ENCODE measurements at places on chromosomes 5 and 9.
A peak's percentile ranks its signal among the peaks of the same experiment; 100 is the strongest.

- H3K27me3 ChIP-seq: no peaks in the 10 kb centered on the region
- DNase-seq: no peak
- no peaks in the 10 kb centered on the region for H3K36me3 ChIP-seq
- peaks cover 14% of the 10 kb centered on the region for H3K4me1 ChIP-seq
Observed at GRCh38 chr5:35194635-35195471, 35.4 kb downstream of the PRLR start.

DNA sequence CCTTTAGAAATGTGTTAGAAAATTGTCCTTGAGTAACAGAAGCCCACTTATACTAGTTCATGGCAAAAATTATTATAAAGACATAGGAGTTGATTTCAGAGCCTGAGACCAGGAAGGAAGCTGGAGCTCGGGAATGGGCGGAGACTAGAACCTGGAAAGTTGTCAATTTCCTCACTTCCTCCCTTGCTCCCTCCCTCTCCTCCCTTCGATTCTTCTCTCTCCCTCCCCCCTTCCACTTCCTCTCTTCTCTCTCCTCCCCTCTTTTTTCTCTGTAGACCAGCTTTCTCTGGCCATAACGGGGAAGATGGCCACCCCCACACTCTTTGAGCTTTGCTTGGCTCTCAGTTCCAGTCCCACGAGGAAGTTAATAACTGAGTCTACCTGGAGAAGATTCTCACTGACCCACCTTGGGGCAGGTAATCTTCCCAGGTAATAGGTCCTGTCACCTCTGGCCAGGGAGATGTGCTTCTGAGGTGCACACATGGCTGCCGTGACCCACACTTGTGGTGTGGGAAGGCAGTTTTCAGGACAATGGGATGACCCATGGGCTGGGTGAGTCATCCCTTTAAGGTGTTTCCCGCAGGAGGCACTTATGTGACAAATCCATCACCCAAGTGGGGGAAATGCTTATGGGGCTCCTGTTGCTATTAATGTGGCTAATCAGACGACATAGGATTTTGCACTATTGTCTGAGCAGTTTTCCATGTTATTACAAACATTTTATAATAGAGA lies 78.7 kb downstream of the HSPA4 start:
- no peak overlapping the region for H3K4me3 ChIP-seq
- H3K4me1 ChIP-seq: peaks cover 3% of the 10 kb centered on the region
- no peaks in the 10 kb centered on the region for H3K36me3 ChIP-seq
- no peak overlapping the region for H3K27ac ChIP-seq

DNA sequence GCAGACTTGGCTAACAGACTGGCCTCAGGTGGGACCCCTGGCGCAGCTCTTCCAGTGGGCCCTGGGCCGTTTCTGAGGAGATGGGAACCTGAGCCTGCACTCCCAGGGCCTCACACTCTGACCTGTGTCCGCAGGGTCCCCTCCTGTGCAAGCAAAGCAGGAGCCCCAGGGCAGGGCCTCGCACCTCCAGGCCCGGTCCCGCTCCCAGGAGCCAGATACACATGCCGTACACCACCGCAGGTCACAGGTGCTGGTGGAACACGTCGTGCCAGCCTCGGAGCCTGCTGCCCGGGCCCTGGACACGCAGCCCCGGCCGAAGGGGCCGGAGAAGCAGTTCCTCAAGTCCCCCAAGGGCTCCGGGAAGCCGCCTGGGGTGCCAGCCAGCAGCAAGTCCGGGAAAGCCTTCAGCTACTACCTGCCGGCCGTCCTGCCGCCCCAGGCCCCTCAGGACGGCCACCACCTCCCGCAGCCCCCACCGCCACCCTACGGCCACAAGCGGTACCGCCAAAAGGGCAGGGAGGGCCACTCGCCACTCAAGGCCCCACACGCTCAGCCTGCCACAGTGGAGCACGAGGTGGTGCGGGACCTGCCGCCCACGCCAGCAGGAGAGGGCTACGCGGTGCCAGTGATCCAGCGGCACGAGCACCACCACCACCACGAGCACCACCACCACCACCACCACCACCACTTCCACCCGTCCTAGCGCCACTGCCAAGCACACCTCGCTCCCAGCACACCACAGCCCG lies 29.2 kb downstream of the NKD2 start:
- DNase-seq: no peak
- H3K36me3 ChIP-seq: no peaks in the 10 kb centered on the region
- no peak overlapping the region for H3K27ac ChIP-seq
- no peak overlapping the region for H3K4me3 ChIP-seq
- H3K4me1 ChIP-seq: no peaks in the 10 kb centered on the region
- H3K27me3 ChIP-seq: peaks cover 11% of the 10 kb centered on the region

- DNase-seq: no peak
- no peak overlapping the region for H3K4me3 ChIP-seq
- H3K36me3 ChIP-seq: no peaks in the 10 kb centered on the region
- no peak overlapping the region for H3K27ac ChIP-seq
- H3K4me1 ChIP-seq: no peaks in the 10 kb centered on the region
Observed at GRCh38 chr5:96546120-96546519, 113.1 kb upstream of the PCSK1 start.

DNA sequence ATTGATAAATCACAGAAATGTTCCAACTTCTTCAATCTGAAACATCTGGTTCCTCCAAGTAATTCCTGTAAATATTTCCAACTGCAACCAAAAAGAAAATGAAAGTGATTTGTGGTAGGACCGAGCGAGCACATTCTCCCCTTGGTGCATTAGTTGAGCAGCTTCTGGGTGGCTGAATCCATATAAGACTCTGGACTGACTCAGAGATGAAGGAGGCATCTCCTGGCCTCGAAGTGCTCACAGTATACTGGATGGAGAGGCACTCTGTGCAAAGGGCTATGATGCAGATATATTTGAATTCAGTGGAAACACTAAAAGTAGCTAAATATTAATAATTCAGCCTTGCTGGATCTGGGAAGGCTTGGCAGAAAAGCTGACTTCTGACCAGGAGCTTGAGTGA lies 265.0 kb downstream of the MARCHF11 start:
- H3K4me1 ChIP-seq: no peaks in the 10 kb centered on the region
- H3K27me3 ChIP-seq: no peaks in the 10 kb centered on the region
- no peaks in the 10 kb centered on the region for H3K36me3 ChIP-seq
- no peak overlapping the region for H3K27ac ChIP-seq
- H3K4me3 ChIP-seq: no peak overlapping the region
- no peak for DNase-seq

GRCh38 chr5:73946278-73946677 lies 320.3 kb downstream of the ARHGEF28 start:
- H3K36me3 ChIP-seq: no peaks in the 10 kb centered on the region
- H3K27me3 ChIP-seq: no peaks in the 10 kb centered on the region
- H3K27ac ChIP-seq: no peak overlapping the region
- no peak overlapping the region for H3K4me3 ChIP-seq

- H3K4me1 ChIP-seq: no peaks in the 10 kb centered on the region
- H3K4me3 ChIP-seq: no peak overlapping the region
- no peaks in the 10 kb centered on the region for H3K36me3 ChIP-seq
Observed at GRCh38 chr5:145341842-145342241, 493.3 kb downstream of the PRELID2 start.

GRCh38 chr9:128937310-128938165 lies 9.9 kb downstream of the DOLK start:
- no peaks in the 10 kb centered on the region for H3K4me1 ChIP-seq
- no peaks in the 10 kb centered on the region for H3K27me3 ChIP-seq
- DNase-seq: peak; percentile 42
- H3K4me3 ChIP-seq: no peak overlapping the region

DNA sequence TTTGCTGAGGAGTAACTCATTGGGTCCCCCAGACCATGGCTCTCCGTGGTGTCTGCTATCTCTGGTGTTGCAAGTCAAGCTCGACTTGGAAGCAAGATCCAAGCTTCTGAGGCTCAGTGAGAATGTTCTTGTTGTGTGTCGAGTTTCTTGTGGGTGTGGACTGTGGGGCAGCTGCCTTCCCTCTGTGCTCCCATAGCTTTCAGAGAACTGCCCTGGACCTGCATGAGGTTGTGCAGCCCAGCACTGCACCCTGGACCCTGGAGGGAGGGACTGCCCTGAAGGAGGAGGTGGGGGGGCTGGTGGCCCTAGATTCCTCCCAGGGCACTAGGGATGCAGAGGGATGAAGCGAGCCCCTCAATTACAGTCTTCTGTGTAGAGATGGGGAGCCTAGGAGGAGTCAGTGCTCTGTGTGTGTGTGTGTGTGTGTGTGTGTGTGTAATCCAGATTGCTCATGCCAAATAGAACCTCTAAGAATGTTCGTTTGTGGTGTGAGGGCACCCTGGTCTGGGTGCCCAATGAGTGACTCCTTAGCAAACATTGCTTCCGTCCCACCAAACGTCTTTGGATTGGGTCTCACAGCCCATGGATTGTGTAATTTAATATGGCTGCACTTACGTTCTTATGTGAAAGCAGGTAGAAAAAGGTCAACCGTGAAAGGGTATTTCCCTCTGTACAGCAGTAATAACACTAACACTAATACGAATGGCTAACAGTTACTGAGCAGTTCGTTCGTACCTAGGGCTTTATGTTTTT lies 143.3 kb upstream of the LMX1B start:
- no peaks in the 10 kb centered on the region for H3K36me3 ChIP-seq
- no peak for DNase-seq
- no peaks in the 10 kb centered on the region for H3K4me1 ChIP-seq
- H3K27me3 ChIP-seq: no peaks in the 10 kb centered on the region
- H3K4me3 ChIP-seq: no peak overlapping the region

- no peaks in the 10 kb centered on the region for H3K4me1 ChIP-seq
- no peak overlapping the region for H3K4me3 ChIP-seq
- H3K27ac ChIP-seq: no peak overlapping the region
- no peaks in the 10 kb centered on the region for H3K27me3 ChIP-seq
- H3K36me3 ChIP-seq: no peaks in the 10 kb centered on the region
- no peak for DNase-seq
Observed at GRCh38 chr9:8338767-8339510, 539.4 kb upstream of the DMAC1 start.

- H3K27me3 ChIP-seq: peaks cover 3% of the 10 kb centered on the region
- H3K4me3 ChIP-seq: no peak overlapping the region
- H3K36me3 ChIP-seq: no peaks in the 10 kb centered on the region
- H3K27ac ChIP-seq: no peak overlapping the region
Observed at GRCh38 chr5:36655161-36655560, 48.8 kb downstream of the SLC1A3 start.

DNA sequence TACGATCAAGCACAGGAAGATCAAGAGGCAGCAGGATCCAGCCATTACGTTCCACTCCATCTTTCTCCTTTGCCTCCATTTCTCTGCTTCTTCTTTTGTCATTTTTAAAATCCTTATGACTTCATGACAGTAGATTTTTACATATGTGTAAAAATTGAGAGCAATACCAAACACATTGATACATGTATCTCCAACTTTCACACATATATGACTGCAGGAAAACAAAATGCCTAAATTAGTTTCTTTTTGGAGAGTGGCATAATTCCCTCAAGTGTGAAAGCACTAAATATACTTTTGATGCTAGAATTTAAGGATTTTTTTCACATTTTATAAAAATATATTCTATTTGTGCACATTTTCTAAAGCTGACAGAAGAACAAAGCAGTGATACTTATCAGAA lies 8.6 kb upstream of the ZNF608 start:
- no peak for DNase-seq
- no peaks in the 10 kb centered on the region for H3K4me1 ChIP-seq
- H3K4me3 ChIP-seq: no peak overlapping the region

- H3K27ac ChIP-seq: no peak overlapping the region
- no peaks in the 10 kb centered on the region for H3K27me3 ChIP-seq
- H3K4me3 ChIP-seq: no peak overlapping the region
- H3K4me1 ChIP-seq: no peaks in the 10 kb centered on the region
- no peaks in the 10 kb centered on the region for H3K36me3 ChIP-seq
Observed at GRCh38 chr5:72351376-72351775, 31.2 kb downstream of the PTCD2 start.

DNA sequence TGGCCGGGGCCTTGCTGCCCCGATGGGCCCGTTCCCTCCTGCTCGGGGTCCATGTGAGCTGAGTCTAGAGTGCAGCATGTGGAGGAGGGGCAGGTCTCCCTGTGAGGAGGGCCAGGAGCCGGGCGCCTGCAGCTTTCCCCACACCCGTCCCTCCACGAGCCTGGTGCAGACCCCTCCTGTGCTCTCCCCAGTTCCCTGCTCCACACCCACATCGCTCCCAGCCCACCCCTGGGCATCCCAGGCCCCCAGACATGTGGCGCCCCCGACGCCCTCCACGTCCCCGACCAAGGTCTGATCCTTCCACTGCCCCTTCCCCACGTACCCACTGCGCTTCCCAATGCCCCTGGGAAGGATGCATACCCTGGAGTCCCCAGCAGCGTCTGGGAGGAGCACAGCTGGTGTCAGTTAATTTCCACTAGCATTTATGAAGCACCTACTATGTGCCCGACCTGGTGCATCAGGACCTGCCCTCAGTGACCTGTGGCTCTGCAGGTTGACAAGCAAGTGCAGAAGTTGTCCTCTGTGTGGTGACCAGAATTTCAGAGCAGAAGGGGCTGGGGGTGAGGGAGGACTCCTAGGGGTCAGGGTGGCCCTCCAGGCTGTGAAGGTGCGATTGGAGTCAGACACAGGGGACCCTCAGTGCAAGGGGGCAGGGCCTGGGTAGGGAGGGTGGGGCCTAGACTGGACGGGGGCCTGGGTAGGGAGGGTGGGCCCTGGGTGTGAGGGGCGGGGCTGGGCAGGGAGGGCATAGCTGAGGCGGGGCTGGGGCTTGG lies 10.8 kb upstream of the SLC6A18 start:
- H3K27me3 ChIP-seq: peaks cover 21% of the 10 kb centered on the region
- H3K36me3 ChIP-seq: no peaks in the 10 kb centered on the region
- H3K27ac ChIP-seq: no peak overlapping the region
- no peak for DNase-seq
- H3K4me3 ChIP-seq: no peak overlapping the region

GRCh38 chr5:458547-459353 lies 15.8 kb downstream of the EXOC3 start:
- DNase-seq: peak; percentile 20
- H3K4me3 ChIP-seq: no peak overlapping the region
- peaks cover 95% of the 10 kb centered on the region for H3K36me3 ChIP-seq
- H3K27ac ChIP-seq: no peak overlapping the region
- H3K4me1 ChIP-seq: no peaks in the 10 kb centered on the region

GRCh38 chr9:17859228-17859627 lies 280.4 kb downstream of the SH3GL2 start:
- no peak overlapping the region for H3K27ac ChIP-seq
- DNase-seq: no peak

- DNase-seq: peak; percentile 91
- H3K27me3 ChIP-seq: no peaks in the 10 kb centered on the region
- H3K36me3 ChIP-seq: peaks cover 12% of the 10 kb centered on the region
Observed at GRCh38 chr9:134403682-134404301, 77.5 kb downstream of the RXRA start.
